Left renal pelvis (tissue), 4 donors: ENCODE measurements at places on chromosomes 5 and 9. TPM values are rescaled to one million over a fixed set of nuclear protein-coding genes. Genes with fewer than 3 reads are reported as not detected.

- DNase-seq, result no peak
Measured at GRCh38 chr5:113169720-113170119, 193.1 kb downstream of the DCP2 start.

PCSK1 gene
- polyA plus RNA-seq, result 0.26 TPM

HTR1A gene
- polyA plus RNA-seq, result not detected

DNA sequence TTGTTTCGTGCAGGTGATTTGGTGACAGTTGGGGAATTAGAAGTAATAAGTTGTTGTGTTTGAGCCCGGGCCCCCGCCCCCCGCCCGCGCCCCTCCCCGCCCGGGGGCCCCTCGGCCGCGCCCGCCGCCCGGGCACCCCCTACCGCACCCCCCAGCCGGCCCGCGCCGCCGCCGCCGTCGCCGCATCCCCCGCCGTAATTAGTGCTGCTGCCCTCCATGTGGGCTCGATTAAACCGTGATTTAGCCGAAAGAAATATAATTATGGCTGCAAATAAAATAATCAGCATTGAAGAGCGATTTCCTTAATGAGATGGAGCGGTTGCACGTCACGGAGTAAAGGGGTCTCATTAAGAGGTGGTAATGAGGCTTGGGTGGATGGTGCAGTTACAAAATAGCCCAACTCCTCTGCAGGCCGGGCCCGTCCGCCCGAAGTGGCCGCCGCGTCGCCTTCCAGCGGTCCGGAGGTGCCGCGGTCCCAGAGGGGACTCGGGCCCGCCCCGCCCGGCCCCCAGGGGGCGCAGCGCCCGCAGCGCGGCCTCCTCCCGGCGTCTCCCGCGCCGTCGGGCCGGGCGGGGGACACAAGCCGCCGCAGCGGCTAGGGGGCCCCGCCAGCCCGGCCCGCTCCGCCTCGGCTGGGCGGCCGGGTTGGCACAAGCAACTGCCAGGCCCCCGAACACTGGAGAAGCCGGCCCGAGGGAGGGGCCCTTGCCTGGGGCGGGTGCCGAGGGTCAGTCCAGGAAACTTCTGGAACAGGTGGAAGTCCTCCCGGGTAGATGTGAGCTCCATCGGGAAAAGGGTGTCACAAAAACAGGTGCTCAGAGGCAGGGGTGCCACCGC, 6.9 kb upstream of the OTP start:
- no peak for DNase-seq

GRCh38 chr5:71482132-71482531, 26.7 kb downstream of the BDP1 start:
- DNase-seq, result no peak

FGD3 gene
- polyA plus RNA-seq, result 4.0 TPM

GRCh38 chr5:21574961-21575360, 1278.2 kb downstream of the CDH12 start:
- no peak for DNase-seq

DNA sequence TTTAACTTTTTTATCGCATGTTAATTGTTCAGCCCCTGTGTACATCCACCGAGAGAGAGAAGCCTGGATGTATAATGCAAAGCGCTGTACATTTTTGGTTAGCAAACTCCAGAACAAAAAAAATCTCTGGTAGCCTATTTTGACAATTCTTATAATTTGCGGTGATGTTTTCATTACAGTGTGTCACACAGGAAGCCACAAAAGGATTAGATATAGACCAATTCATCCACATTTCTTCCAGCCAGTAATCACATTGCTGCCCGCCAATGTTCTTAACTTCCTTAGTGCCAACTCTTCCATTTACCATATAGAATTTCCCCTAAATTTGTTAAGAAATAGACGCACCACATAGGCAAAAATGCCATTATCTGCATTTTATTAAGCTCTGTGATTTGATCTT, 435.6 kb downstream of the EFNA5 start:
- no peak for DNase-seq

GRCh38 chr5:9288234-9288633, 257.6 kb downstream of the SEMA5A start:
- no peak for DNase-seq

DNA sequence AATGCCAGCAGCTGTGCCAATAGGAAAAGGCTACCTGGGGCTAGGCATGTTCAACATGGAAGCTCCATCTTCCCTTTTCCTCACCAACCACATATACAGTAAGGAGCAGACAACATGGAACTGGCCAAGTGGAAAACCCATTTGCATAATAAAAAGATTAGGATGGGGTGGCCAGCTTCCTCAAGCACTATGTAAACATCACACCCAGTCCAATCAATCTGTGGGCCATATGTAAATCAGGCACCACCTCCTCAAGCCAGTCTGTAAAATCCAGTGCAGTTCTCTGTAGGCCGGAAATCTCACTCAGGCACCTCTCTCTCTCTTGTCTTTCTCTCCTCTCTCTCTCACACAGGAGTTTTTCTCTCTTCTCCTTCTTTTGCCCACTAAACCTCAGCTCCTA, 360.2 kb upstream of the GRIA1 start:
- DNase-seq, result no peak

AMACR gene
- 70.5 TPM for polyA plus RNA-seq

SLC6A18 gene
- polyA plus RNA-seq, result not detected

- no peak for DNase-seq
Measured at GRCh38 chr5:10533226-10533625, 30.6 kb upstream of the ANKRD33B start.

DNA sequence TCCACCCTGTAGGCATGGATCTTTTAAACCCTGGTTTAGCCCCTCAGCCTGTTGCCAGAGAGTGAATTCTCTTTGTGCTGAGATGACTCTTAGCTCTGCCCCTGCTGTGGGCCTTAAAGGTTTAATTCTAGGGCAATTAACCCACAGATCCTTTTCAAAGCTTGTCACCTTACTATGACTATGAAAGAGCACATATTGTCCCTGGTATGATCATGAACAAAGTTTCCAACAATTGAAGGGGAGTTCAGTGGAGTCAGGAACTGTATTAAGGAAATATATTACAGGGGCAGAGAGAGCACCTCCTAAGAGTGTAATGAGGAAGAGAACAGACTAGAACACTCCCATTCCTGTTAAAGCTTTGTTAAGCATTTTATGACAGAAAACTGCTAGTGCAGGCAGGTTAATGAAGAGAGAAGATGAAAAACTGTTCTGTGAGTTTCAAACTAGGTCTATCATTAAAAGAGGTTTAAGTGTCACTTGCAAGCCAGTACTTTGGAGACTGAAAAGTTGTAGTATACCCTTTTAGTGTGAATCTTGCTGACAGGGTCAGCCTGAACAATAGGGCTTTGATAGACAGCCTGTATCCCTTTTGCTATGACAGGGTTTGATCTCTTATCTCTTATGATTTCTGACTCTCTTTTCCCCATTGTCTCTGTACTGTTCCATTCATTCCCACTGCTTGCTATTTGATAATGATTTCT, 104.2 kb upstream of the ELL2 start:
- DNase-seq, result no peak

DNA sequence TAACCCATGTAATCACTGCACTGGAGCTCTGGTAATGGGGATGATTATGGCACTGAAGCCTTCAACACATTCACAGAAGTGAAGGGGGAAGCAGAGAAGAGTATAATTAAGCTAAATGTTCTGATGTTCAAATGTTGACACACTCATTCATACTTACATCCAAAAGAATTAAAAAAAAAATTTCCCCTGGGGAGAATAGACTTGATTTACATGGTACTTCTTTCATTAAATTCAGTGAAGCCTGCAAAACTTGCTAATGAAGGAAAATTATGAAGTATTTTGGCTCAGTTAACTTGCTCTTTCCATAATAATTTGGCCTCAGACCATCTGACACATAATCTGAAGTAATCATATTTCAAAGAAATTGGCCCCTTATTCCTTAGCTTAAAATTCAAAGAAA, 428.8 kb downstream of the SH3GL2 start:
- DNase-seq, result no peak

- DNase-seq, result no peak
Measured at GRCh38 chr9:136670576-136671253, 8.0 kb downstream of the EGFL7 start.

DNA sequence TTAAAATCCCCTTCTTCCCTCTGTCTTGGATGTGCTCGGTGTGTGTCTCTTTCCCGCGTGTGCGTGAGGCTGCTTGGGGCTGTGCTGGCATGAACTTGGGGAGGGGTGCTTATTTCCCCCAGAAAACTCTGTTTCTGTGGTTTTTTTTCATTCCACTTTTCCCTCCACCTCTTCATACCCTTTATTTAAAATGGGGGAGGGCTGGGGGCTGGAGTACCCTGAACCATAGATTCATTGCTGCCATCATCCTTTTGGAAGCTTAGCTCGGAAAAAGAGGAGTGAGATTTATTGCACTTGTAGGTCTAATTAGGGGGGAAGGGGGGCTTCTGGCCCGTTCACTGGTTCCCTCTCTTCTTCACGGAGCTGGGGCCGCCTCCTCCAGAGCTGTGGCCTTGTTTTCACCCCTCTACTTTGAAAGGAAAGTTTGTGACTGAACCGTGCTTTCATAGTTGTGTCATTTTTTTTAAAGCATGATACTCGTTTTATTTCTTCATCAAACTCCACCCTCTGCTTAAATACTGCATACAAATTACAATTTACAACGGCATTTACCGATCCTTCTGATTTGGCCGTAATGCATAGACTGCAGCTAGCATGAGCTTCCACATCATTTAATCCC, 2.9 kb downstream of the NR2F1 start:
- no peak for DNase-seq

GRCh38 chr5:5523066-5523505, 100.6 kb downstream of the ICE1 start:
- no peak for DNase-seq

PCDH12 gene
- polyA plus RNA-seq, result 16.5 TPM
